ENCODE measurements at places on chromosomes 4 and X. TPM values are rescaled to one million over a fixed set of nuclear protein-coding genes. Genes with fewer than 3 reads are reported as not detected.

GRCh38 chr4:6472008-6472386, 417 bp downstream of the PPP2R2C start:
- DNase-seq, result no peak

DNA sequence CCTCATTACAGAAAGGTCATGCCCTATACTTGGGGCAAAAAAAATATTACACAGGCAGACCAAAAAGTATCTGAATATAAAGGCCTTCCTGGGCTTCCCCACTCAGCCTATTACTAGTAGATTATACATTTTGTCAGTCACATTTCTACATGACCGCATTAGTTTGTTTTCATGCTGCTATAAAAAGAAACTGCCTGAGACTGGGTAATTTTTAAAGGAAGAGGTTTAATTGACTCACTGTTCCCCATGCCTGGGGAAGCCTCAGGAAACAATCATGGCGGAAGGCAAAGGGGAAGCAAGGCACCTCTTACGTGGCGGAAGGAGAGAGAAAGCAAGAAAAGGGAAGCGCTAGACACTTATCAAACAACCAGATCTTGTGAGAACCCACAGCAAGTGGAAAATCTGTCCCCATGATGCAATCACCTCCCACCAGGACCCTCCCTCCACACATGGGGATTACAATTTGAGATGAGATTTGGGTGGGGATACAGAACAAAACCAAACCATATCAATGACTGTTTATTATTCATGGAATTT, 1312.0 kb downstream of the PCDH7 start:
- no peak for DNase-seq

The ZFP42 gene
- not detected for total RNA-seq

The PCDH11X gene
- total RNA-seq, result not detected

The DMRTC1 gene
- total RNA-seq, result not detected

DNA sequence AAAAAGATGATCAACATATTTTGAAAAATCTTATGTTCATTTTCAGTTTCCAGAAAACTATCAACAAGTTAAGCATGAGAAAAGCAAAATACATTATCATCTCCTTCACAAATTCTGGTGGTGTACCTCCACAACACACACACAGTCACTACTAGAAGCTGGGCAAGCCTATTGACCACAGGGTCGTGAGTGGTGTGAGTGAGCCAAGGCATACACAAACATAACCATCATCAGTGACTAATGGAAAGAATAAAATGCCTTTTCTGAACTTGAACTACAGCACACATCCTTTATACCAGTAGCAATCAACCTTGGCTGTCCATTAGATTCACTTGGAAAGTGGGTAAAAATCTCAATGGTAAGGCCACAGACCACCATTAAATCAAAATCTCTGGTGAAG, 180.2 kb downstream of the FAM47B start:
- DNase-seq, result no peak

DNA sequence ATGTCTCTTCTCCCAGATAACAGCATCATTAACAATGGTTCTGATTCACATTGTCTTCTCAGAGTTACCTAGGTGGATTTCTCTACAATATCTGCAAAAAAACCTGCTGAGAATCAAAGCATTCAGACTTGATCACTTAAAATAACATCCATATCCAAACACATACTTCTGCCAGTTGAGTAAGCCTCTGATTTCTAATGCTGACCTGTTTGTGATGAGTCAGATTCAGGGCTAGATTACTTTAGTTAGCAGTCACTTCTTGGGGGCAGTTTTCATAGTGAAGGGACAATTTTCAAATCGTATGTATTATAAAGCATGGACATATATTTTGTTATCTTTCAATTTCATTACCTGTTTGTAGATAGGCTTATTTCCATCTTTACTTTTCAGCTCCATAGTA, 35.5 kb downstream of the CCNI start:
- no peak for DNase-seq

DNA sequence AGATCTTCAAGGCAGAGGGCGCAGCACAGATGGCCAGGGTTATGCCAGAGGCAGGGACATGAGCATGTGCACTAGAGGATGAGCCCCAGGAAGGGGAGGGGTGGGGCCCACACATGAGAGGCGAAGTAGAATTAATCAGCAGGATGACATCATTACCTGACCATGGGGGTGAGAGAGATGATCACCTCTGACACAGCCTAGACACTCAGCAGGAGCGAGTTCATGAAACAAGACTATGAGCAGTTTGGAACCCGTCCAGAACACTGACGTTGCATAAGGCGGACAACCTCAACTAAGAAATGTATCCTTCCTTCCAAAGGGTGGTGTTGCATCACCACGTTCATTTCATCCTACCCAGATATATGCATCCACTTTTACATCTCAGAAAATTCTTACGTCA, 446.7 kb upstream of the TENM3 start:
- DNase-seq, result no peak

DNA sequence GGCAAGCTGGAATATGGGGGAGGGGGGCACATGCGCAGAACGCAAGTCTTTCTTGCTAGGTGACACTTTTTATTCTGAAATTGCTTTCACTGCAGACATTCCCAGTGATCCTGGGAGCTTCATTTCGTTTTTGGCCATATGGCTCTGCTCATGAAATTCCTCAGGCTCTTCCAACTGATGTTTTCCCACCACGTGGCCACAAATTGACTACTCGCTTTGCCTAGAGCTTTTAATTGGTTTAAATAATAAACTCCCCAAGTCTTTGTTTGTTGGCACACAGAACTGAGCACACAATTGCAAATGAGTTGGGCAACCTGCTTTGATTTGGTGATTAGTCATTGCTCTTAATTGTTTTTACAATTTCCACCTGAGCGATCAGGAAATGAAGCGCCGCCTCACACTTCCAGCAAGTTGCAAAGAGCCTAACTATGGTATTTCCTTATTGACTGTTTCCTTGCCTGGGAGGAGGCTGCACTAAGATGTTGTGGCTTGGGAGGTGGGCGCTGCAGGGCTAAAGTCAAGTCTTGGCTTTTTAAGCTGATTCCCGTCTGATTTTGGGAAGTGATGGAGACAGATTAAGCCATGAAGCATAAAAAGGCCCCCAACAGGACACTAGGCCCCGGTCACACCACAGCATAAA, 282.5 kb downstream of the ZIC3 start:
- DNase-seq, result no peak

The CAPN6 gene
- total RNA-seq, result not detected

The PNMA6F gene
- not detected for total RNA-seq

The ABLIM2 gene
- not detected for total RNA-seq

The ARHGAP24 gene
- total RNA-seq, result 4.4 TPM

DNA sequence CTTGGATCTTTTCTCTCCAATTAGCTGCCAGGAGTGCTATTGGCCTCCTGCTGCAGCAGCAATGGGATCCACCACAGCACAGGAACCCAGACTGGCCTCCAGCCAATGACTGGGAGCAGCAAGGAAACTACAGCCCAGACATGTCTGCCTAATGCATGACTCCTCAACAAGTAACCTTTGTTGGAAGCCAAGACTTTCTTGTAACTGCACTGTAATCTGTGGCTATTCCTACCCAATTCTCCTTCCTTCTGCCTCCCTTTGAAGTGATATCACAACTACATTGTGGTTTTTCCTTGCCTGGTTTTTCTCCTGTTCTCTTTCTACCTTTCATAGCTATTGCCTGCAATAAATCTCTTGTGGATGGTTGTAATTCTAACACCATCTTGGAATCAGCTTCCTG, 39.8 kb downstream of the SNCA start:
- no peak for DNase-seq

The CNGA1 gene
- total RNA-seq, result not detected

GRCh38 chrX:44152852-44153251, 179.7 kb upstream of the NDP start:
- no peak for DNase-seq

The TDO2 gene
- total RNA-seq, result not detected

The LAMP2 gene
- 39.6 TPM for total RNA-seq

DNA sequence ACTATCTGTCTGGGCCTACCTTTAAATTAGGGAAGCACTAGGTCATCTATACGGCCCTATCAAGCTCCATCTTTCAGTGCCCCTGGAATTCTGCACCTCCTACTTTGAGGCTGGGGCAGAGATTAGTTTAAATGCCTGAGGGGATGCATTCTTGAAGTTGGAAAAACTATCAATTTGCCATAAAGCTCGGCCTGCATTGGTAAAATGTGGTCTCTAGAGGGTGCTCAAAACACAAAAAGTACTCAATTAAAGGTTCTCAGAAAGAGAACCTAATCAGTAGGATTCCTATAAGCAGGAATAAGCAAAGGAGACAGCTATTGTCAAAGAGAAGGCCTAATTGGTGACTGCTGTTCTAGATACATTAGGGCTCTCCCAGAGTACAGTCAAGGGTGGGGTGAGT, 111.7 kb downstream of the AMER1 start:
- peak; percentile 8 for DNase-seq
